ENCODE measurements at places on chromosomes 1 and 21. TPM values are rescaled to one million over a fixed set of nuclear protein-coding genes. Genes with fewer than 3 reads are reported as not detected.

GRCh38 chr1:162944974-162945674, 84.1 kb upstream of the CCDC190 start:
- no peak for ATAC-seq

DNA sequence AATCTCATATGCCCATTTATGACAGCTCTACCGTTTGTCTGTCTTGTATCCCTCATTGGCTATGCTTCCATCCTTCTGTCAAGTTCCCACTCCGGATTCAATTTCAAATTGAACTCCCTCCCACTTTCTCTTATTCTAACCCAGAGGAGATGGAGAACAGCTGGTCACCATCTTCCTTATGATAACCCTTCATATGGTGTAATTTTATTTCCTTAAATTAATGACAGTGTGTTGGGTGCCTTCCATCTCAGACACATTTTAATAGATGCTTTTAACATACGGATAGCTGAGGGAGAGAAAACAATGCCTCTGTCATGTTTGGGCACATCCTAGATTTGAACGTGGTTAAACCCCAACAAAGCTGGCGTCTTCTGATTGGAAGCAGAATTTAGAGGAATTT, 103.0 kb upstream of the PLXNA2 start:
- no peak for ATAC-seq

- no peak for ATAC-seq
These were observed 12.5 kb downstream of the CYYR1 start for GRCh38 chr21:26560612-26561011.

DNA sequence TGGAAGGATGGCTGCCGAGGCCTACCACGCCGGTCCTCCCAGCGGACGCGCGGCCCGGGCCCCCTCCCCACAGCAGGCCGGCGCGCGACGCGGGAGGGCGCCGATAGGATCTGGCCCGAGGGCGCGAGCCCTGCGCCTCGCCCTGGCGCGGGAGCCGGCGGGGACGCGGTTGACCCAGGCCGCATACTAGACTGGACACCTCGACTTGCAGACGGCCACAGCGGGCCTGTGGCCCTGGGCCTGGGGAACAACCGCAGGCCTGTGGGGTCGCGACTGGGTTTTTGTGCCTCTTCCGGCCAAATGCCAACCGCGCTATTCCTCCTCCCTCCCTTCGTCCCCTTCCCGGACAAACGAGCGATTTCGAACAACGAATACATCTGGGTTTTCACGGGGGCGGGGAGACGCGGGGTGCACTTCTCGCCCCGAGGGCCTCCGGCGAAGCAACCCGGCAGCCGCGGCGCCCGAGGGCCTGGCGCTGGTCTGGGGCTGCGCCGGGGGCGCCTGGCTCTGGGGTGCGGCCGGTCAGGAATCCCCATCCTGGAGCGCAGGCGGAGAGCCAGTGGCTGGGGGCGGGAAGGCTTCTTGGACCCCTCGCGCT, 2.4 kb downstream of the NHLH2 start:
- ATAC-seq, result no peak

- ATAC-seq, result no peak
These were observed 9.1 kb upstream of the ARTN start for GRCh38 chr1:43924516-43924915.

- no peak for ATAC-seq
These were observed 122.3 kb downstream of the SYT2 start for GRCh38 chr1:202587859-202588485.

DNA sequence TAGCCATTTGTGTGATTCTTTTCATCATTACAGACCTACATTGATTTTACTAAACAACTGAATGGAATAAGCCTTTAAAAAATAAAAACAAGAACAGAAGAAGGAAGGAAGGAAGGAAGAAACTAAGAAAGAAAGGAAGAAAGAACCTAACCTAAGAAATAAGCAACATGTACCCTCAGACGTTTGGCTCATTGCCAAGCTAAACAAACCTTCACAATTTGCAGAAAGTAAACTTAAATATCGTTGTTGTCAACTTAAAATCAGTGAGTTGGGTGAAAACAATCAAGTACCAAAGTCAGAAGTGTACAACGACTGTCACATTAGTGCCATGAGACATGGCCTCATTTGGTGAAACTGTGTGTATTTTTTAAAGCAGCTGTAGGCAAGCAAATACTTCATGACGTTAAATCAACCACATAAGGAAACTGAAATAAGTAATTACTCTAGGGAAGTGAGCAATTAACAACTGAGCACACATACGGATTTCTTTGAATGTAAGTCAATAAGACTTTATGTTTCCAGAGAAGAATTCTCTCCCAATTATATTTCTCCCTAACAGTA, 313.1 kb upstream of the TMPRSS15 start:
- ATAC-seq, result no peak

DNA sequence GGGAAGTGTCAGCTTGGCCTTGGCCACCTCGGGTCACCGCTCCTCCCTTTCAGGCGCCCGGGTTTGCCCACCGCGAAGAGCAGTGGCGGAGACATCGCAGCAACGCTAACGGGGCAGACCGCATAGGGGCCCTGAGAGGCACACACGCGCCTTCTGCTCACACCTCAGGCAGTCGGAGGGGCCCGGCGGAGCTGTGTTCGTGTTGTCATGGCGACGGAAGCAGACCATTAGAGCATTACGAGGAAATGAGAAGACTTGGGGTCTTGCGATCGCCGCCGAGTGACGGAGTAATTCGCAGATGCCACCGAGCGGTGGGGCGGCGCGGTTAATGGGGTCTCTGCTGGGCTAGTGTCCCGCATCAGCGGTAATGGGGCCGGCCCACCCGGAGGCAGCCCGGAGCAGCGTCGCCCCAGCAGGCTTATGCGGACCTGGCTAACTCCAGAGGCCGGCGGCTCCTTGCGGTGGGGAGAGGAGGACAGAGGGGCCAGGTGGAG, 144.1 kb downstream of the TNR start:
- no peak for ATAC-seq

- no peak for ATAC-seq
These were observed 32.5 kb downstream of the CDKN2C start for GRCh38 chr1:51002516-51002915.

DNA sequence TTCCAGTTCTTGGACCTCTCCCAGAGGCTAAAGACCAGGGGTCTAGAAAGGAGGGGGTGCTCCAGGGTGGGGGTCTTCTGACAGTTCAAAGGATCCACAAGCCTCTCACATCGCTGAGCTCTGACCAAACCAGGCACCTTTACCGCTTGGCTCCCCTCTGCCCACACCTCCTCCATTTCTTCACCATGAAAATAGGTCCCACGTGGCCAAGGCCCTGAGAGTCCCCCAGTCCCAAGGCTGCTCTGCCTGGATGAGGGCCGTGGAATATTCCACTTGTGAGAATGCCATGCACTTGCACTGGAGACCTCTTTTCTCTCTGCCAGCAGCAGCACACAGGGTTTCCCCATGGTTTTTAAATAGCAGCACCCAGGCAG, 87.4 kb downstream of the ITPKB start:
- ATAC-seq, result no peak

GRCh38 chr1:65109487-65109886, 38.5 kb upstream of the AK4 start:
- ATAC-seq, result no peak

DNA sequence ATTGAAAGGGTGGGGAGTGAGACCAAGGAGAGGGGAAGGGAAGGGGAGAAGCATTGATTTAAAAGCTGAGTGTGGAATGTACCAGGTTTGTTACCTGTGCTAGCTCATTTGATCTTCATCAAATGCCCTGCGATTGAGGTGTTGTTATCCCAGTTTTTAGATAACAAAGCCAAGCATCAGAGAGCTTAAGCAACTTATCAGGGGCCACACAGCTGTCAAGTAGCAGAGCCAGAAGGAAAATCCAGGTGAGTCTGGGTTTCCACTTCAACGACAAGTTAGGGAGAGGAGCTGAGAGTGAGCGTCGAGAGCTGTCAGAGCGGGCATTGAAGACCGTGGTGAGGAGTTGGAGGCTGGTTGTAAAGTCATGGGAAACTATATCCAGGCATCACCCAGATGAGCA, 146.9 kb upstream of the IRF2BP2 start:
- ATAC-seq, result no peak

GRCh38 chr1:184022668-184023067, 14.9 kb downstream of the COLGALT2 start:
- peak; percentile 46 for ATAC-seq

DNA sequence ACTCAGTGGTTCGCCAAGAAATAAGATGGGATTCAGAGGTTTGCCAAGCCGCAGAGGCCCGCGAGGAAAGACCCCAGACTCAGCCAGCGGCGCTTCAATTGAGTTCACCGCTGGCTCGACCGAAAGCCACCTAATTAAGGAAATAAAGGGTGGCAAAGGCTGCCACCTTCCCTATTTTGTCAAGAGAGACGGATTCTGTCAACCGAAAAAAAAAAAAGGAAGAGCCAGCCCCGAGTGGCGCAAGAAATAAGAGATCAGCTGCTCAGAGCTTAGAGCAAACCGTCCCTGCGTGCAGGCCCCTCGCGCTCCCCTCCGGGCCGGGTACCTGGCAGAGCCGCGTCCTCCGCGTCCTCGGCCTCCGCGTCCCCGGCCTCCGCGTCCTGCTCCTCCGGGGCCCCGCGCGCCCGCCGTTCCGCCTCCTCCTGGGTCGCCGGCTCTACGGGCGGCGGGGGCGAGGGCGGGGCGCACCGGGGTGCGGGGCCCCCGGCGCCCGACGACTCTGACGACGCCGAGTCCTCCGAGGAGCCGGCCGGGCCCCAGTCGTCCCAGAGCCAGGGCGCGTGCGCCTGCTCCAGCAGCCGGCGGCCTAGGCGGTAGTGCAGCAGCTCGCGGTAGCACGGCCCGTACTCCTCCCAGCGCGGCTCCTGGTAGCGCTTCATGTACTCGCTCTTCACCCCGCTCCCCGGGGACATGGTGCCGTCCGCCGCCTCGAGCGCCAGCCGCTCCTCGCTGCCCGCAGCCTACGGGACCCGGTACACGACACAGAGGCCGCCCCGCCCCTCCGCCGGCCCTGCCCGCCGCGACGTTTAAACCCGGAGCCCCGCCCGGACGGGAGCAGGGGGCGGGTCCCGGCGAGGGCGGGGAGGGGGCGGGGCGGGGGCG, 832 bp downstream of the CCSAP start:
- peak; percentile 92 for ATAC-seq

DNA sequence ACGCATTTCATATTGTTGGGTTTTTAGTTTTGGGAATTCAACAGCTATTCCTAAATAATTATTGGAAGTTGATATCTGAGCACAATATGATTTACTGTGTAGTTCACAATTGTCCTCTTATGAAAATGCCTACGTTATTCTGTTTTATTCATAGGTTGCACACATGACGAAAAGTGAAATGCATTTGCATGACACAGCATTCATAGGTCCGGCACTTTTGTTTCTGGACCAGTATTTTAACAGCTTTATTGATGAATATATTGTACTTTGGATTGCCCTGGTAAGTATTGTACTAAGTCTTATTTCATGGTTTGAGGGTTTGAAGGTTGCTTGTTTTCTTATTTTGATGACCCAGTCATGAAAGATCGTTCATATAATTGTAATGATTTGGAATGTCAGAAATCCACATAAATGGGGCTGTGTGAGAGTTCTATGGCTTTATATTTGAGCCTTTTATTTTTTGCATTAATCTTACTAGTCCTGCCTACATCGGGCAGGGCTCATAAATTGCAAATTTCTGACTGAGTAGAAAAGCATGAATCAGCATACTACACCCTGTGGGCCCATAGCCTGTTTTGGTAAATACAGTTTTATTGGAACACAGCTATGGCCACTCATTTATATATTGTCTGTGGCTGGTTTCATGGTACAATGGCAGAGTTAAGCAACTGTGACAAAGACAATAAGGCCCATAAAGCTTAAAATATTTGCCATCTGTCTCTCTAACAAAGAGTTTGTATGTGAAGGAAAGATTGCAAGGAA, 17.0 kb downstream of the DENND2D start:
- no peak for ATAC-seq

DNA sequence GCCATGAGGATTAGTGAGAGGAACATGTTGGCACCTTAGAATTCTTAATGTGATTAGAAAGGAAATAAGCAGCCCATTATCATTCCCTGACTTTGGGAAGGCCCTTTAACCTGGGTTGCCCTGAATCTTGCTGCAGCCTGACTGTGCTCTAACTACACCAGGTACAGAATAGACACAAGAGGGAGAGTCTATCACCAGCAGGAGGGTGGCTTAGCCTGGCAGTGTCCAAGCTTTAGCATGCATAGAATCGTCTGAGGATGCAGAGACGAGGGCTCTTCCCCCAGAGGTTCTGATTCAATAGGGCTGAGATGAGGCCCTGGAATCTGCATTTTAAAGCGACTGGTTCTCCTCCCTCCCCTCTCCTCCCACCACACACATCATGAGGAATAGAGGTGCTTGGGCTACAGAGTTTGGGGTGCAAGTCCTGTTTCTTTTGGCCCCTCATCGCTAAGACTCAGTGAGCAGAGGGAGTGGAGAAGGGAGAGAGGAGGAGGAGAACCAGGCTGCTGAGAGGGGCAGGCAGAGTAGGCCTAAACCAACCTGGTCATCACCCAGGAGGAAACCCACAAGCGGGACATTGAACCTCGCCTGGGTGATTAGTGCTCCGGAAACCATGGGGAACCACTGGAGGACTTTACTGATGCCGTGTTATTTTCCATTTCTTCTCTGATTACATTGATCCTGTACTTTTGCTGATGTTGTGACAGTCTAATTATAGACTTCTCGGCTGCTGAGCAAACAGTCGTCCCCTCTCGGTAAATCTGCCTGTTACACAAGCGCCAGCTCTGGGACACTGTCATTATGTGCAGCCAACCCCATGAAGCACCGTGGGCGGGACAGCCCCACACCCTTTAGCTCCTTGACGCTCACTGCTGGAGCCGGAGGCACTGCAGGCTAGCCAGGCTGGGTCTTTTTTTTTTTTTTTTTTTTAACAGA, 6.3 kb upstream of the TENT5C start:
- no peak for ATAC-seq

Gene REN
- total RNA-seq, result not detected

Gene CNIH3
- 2.2 TPM for total RNA-seq

Gene AKIRIN1
- total RNA-seq, result 74.3 TPM

Gene GBP4
- 5.6 TPM for total RNA-seq

Gene TRNP1
- 15.9 TPM for total RNA-seq

Gene NDUFS2
- 121 TPM for total RNA-seq

Gene TNFRSF4
- total RNA-seq, result 1.6 TPM

Gene SAMD13
- 0.67 TPM for total RNA-seq

Gene DNAH14
- total RNA-seq, result 13.2 TPM

Gene S100A16
- total RNA-seq, result 59.0 TPM

Gene MCOLN2
- total RNA-seq, result 0.93 TPM

Gene RPTN
- total RNA-seq, result not detected

Gene NOTCH2
- 79.8 TPM for total RNA-seq

Gene C4BPB
- total RNA-seq, result not detected

Gene C1orf56
- total RNA-seq, result 5.5 TPM

Gene KCNQ4
- total RNA-seq, result 10.3 TPM

Gene SPATA45
- not detected for total RNA-seq

Data from gastroesophageal sphincter (tissue), 4 donors.